Lung (tissue), 17 donors: ENCODE measurements at places on chromosomes 11 and 22. TPM values are rescaled to one million over a fixed set of nuclear protein-coding genes. Genes with fewer than 3 reads are reported as not detected.

DNA sequence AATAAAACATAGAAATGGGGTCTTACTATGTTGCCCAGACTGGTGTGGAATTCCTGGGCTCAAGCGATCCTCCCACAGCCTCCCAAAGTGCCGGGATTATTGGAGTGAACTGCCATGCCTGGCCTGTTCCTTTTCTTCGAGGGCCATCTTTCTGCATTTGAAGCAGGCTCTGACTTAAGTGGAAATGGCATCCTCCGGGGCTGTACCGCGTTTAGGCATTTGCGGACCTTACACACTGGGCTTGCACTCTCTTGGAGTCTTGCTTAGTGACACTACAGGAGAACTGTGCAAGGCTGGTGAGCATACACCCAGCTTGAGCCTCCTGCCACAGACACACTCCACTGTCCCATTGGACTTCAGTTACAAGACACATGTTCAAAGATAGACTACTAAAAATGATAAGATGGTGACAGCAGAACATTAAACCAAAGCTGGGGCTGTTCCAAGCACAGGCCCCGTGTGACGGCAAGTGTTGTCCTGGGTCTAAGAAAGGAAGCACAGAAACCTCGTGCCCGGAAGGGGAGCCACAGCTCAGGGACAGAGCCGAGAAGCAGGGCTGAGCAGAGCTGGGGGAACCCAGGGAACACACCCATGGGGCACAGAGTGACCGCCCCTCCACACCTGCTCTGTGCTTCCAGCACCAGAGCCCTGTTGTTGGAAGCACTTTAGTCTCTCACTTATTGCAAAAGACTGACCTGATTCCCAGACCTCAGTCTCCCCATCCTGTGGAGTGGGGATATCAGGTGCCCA, 59.0 kb upstream of the SHANK2 start:
- no peaks in the 10 kb centered on the region for H3K36me3 ChIP-seq
- H3K27me3 ChIP-seq, result no peaks in the 10 kb centered on the region
- H3K4me1 ChIP-seq, result peaks cover 7% of the 10 kb centered on the region
- no peak overlapping the region for H3K27ac ChIP-seq
- no peak overlapping the region for H3K4me3 ChIP-seq

DNA sequence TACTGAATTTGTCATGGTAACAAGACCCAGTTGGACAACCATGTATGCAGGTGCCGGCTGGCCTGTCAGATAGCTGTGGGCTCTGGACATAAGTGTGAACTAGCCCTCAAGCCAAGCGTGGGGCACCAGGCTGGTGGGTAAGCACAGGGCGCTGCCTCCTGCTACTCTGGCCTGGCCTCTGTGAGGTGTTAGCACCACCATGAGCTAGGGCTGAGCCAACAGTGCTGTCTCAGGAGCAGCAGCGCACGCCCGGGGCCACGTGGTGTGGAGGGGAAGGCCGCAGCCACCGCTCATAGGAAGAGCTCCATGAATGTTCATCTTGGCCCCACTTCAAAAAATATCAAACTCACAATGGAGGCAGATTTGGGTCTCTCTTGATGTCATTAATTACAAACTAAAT, 35.3 kb upstream of the GNB1L start:
- H3K4me1 ChIP-seq, result peaks cover 24% of the 10 kb centered on the region
- DNase-seq, result no peak
- no peak overlapping the region for H3K4me3 ChIP-seq
- H3K36me3 ChIP-seq, result no peaks in the 10 kb centered on the region
- H3K27me3 ChIP-seq, result no peaks in the 10 kb centered on the region
- H3K27ac ChIP-seq, result no peak overlapping the region

GRCh38 chr11:8913961-8914660, 3.1 kb downstream of the AKIP1 start:
- peaks cover 17% of the 10 kb centered on the region for H3K36me3 ChIP-seq
- H3K4me1 ChIP-seq, result peaks cover 18% of the 10 kb centered on the region
- H3K4me3 ChIP-seq, result no peak overlapping the region
- no peak overlapping the region for H3K27ac ChIP-seq

DNA sequence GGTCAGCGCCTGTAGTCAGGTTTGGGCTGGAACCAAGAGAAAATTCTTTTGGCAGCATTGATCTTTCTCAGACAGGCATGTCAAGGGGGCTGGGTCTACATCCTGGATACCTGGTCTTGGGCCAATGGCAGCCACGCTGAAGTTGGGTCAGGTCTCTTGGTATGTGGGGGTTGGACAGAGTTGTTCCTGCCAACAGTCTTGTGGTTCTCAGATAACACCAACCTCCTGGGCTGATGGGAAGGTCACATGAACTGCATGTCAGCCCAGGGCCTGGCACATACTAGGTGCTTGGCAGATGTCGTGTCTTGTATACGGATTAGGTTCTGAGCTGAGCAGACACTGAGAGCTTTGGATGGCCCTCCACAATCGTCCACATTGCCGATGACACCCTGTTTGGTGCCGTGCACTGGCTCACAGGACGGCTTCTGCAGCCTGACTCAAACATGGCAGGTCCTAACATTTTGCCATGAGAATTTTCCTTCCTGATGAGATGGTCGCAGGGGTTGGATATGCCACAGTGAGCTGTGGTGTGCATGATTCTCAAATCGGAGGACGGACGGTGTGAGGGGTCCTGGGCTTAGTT, 42.0 kb downstream of the FBLN1 start:
- H3K4me1 ChIP-seq, result no peaks in the 10 kb centered on the region
- no peak overlapping the region for H3K4me3 ChIP-seq
- no peak overlapping the region for H3K27ac ChIP-seq
- DNase-seq, result no peak
- peaks cover 2% of the 10 kb centered on the region for H3K36me3 ChIP-seq
- H3K27me3 ChIP-seq, result no peaks in the 10 kb centered on the region

DNA sequence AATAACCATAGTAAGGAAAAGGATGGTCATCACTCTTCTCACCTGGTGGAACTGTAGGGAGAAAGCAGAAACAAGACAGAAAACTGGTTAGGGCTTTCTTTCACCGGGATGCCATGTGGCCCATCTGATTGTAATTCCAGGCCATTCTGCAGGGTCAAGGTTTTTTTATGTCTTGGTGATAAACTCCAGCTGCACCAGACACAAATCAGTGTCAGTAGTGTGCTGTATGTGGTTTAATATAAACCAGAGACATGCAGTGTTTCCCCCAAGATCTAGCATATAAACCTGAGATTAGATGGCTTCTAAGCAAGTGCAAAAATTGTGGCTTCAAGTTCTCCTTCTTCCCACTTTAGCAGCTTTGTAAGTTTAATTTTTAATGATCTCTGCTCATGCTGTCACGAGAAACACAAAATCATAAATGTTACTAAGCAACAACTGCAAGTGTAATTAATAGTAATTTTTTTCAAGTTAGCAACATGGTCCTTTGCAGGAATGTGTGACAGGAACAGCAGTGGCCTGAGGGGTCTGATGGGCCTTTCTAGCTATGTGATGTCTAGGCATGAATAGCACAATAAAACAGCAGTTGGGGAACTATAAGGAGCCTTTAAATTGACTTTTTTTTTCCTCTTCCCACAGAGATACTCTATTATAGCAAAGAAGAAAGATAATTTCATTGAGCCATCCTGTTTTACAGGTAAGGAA, 41.6 kb downstream of the BDNF start:
- no peak overlapping the region for H3K4me3 ChIP-seq
- H3K27me3 ChIP-seq, result no peaks in the 10 kb centered on the region
- H3K36me3 ChIP-seq, result no peaks in the 10 kb centered on the region
- DNase-seq, result no peak

DNA sequence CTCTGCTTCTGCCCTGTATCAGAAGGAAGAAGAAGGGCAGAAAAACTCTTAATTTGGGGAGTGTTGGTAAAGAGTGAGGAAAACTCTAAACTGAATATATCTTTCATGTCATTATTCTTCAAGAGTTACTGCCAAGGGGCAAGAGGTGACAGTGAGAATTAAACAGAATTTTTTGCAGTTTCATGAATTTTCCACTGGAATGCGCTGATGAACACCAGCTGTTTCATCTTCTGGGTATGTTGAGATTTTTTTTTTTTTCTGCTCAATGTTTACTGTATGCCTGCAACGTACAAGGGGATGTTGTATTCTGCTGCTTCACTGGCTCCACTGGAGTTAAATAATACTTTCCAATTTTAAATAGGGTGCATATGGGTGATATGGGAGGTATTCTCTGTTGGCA, 117.8 kb downstream of the FAM76B start:
- H3K27me3 ChIP-seq, result no peaks in the 10 kb centered on the region
- H3K27ac ChIP-seq, result no peak overlapping the region
- DNase-seq, result peak; percentile 98
- no peak overlapping the region for H3K4me3 ChIP-seq
- no peaks in the 10 kb centered on the region for H3K4me1 ChIP-seq

- no peak for DNase-seq
- no peaks in the 10 kb centered on the region for H3K27me3 ChIP-seq
- H3K4me1 ChIP-seq, result peaks cover 33% of the 10 kb centered on the region
- no peak overlapping the region for H3K27ac ChIP-seq
Measured at GRCh38 chr11:125369808-125370207, 126.3 kb downstream of the FEZ1 start.

- DNase-seq, result no peak
- H3K4me3 ChIP-seq, result no peak overlapping the region
- H3K36me3 ChIP-seq, result no peaks in the 10 kb centered on the region
- H3K4me1 ChIP-seq, result peaks cover 12% of the 10 kb centered on the region
Measured at GRCh38 chr11:2467695-2468055, 22.9 kb downstream of the KCNQ1 start.

MS4A3 gene
- total RNA-seq, result 6.6 TPM

ENTHD1 gene
- not detected for total RNA-seq

ARHGAP20 gene
- 5.2 TPM for total RNA-seq
